ENCODE measurements at places on chromosomes 5 and 9.

DNA sequence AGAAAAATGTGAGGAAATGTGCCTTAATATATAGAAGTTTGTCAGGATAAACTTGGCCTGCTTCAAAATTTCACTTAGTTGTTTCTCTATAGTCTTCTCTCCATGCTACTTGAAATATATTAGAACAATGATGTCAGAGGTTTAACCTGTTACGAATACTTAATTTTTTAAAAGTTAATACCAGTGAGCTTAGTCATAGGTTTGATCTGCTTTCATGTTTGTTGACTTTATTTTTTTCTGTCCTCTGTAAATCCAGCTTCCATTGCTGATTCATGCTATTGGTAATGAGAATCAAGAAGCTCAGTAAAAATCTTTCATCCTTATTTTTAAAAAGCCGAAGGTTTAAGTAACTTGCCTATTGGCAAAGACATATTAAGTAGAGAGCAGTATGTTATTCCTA is 27.9 kb downstream of the BDP1 start:
- no peak for DNase-seq

GRCh38 chr5:60014331-60014730 is 120.8 kb upstream of the PDE4D start:
- no peak for DNase-seq

DNA sequence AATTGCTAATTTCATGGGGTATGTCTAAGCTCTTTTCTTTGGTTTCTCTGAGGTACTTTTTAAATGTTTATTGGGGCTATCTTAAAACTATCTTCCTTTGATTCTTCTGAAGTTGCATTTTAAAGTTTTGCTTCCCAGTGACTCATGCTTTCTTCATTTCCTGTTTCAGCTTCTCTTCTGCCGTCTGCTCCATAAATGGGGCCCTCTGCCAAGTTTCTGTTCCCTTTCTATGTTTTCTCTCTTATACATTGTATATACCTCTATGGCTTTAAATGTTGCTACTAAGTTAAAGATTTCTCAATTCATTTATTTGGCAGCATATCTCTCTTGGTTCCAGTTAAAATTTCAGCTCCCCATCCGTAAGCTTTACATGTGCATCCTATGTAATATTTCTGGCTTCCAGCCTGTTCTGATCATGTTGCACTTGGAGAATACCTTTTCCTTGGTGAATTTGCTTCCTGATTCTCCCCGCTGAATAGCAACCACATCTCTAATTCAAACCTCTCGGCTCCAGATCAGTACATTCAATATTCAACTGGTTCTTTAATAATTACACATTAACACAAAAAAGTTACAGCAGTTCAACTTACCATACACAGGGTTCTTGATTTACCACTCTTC is 125.3 kb downstream of the ST8SIA4 start:
- DNase-seq, result no peak

- DNase-seq, result no peak
Measured at GRCh38 chr9:126357074-126357473, 30.4 kb downstream of the MVB12B start.

DNA sequence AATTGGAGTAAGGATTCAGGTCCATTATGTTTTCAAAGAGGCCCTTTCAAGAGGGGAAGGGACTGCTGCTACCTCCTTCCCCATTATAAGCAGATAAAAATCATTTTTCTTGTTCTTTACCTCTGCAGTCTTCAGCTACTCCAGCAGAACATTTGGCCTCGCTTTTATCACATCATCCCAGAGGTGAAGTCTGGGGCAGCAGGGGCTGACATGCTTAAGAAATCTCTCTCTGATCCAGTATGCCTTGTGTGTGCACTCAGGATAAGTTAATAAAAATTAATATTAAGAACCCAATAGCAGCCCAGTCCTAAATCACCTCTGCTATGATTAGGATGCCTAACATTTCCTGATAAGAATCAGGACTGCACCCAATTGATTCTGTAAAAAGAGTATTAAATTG is 306.9 kb upstream of the NREP start:
- DNase-seq, result no peak

DNA sequence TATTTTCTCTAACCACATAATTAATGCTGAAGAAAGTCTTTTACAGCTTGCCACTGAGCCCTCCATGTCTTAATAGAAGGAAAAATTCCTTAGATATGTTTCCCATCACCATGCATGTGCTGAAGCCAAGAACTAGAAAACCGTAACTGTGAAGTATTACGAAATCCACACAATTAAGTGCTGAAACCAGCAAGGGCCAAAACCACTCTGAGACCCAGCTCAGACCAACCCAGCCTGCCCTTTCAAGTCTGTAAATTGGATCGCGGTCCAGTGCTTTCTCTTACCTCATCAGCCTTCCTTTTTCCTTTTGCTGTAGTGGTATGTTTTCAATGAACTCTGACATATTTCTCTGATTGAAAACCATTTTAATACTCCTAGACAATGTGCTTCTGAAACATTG is 26.3 kb downstream of the SEMA5A start:
- no peak for DNase-seq

- no peak for DNase-seq
Measured at GRCh38 chr5:9658706-9659105, 28.6 kb upstream of the TAS2R1 start.

DNA sequence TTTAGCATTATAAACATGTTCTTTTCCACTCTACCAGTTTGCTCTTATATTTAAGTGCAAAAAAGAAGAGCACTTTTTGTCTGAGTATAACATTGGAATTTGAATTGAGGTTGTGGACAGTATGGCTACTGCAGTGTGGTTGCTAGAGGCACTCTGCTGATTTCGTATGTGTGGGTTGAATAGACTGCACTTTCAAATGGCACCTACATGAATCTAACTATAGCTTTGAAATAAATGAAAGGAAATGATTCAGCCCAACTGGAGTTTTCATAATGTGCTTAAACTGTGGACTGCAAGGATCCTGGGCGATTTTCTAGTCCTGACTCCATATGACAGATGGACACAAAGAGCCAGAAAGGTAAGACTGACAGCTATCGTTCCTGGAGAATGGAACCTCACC is 657.6 kb upstream of the RIOK2 start:
- DNase-seq, result no peak

- DNase-seq, result no peak
Measured at GRCh38 chr5:159034083-159034824, 65.5 kb downstream of the EBF1 start.

DNA sequence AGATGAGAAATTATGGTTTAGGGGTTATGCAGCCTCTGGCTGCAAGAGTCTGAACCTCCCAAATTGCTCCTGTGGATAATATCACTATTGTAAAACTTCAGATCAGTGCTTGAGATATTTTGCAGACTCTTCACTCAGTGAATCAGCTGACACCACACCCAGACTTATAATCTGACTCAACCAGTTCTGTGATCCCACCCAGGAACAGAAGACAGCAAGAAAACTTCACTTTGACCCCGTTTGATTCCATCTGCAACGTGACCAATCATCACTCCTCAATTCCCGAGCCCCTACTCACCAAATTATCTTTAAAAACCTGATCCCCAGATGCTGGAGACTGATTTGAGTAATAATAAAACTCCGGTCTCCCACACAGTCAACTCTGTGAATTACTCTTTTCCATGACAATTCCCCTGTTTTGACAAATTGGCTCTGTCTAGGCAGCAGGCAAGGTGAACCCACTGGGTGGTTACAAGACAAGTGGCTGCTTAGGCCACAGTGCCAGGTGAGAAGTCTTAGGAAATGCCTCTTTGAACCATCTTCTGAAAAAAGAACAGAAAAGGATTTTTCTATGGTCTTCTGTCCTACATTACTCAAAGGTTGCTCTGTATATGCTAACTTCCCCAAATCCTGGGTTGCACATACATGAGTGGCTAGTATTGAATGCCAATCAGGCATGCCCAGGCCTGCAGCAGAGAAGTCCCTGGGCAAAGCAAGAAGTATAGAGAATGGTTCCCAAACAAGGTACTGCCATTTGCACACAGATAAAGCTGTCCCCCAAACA is 588.0 kb downstream of the PRELID2 start:
- DNase-seq, result no peak

DNA sequence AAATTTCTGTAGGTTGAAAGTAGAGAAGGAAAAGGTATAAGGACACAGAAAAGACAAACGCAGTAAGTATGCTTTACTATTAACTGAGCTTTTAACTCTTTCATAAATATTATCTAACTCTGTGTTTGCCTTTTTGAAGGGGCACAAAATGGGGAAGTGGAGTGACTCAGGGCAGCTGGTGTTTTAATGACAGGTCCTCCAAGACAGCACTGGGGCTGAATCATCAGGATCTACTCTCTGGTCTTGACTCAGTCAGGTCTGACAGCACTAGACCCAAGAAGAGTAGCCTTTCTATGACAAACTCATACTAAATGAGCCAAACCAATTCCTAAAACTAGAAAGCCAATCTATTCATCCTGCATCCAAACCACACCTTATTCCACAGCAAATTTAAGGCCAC is 102.2 kb downstream of the APTX start:
- no peak for DNase-seq

GRCh38 chr9:20811872-20812271 is 127.8 kb downstream of the FOCAD start:
- DNase-seq, result no peak

DNA sequence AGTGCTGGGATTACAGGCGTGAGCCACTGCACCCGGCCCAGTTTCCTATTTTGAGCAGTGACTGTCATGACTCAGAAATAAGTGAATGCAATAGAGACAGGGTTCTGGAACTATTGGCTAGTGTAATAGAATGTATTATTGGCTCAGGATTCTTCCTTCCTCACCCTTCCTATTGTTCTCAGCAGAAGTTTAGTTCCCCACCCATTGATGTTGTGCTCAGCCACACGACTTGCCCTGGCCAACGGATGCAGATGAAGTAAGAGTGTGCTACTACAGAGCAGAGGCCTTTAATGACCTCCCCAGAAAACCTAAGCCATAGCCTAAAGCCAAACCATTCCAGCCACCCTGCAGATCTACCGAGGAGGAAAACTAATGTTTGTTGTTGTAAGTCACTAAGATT is 287.9 kb downstream of the AGTPBP1 start:
- DNase-seq, result no peak

DNA sequence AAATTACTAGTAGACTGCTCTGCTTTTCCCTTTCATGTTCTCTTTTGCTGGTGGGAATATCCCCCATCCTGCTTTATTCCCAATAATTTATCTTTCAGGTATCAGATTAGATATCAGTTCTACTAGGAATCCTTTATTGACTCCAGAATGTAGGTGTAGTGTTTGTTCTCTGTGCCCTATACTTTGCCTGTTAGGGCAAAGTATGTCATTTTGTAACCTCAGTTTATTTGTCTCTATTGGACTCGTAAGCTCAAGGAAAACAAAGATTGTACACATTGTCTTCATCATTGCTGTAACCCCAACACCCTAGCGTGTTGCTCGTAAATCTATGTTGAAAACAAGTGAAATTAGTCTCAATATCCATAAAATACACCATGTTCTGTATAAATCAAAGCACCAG is 190.5 kb downstream of the COMMD10 start:
- DNase-seq, result no peak

GRCh38 chr5:11302663-11303062 is 541.6 kb upstream of the DAP start:
- DNase-seq, result no peak

DNA sequence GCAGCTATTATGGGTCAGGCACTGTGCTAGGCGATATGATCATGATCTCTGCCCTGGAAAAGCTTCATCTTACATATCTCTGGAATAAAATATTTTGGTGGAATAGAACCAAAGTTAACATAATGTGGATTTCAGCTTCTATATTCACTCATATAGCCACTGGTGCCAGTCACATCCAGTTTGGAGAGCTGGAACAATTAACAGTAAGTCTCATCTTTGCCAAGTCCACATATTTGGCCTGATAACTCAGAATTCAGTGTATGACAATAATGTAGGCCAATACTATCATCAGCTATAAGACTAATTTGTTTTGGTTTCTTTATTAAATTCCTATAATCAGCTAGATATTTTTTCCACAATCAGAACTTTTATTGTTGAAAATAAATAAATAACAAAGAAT is 5.9 kb upstream of the FAM13B start:
- DNase-seq, result no peak

GRCh38 chr5:87340716-87341115 is 72.0 kb downstream of the CCNH start:
- no peak for DNase-seq

DNA sequence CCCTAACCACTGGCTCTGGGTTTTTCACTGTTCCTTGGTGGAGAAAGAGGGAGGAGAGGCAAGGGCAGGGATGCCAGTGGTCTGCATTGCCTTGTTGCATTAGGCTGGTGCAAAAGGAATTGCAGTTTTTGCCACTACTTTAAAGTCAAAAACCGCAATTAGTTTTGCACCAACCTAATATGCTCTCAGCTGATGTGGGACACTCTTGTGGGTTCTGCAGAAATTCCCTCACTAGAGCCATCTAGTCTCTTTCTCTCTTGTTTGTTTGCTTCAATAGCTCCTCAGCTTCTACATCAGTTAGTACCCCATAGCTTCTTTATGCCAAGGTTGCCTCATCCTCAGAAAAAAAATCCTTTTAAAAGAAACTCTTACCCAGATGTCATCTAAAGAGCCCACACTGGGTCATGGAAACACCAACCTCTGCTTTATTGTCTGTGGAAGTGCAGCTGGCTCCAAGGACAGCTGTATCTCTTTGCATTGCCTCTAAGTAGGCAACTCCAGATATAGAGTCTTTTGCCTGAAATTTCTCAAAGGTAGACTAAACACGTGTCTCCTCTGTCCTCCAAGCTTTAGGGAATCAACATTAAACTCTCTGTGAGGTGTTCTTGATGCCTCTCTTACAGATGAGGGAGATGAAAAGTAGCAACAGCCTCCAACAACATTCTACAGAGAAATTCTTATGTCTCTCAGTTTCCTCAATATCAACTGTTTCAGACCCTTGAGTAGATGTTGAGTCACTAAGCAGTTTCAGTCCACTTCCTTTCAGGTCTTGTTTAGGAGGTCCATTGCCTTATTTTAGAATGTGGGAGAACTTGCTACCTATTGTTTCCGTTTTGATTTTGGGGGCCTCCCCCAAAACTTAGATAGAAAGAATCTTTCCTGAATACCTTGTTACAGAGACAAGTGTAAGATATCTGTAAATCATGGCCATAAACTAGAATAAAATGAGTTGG is 84.9 kb upstream of the MEF2C start:
- no peak for DNase-seq

DNA sequence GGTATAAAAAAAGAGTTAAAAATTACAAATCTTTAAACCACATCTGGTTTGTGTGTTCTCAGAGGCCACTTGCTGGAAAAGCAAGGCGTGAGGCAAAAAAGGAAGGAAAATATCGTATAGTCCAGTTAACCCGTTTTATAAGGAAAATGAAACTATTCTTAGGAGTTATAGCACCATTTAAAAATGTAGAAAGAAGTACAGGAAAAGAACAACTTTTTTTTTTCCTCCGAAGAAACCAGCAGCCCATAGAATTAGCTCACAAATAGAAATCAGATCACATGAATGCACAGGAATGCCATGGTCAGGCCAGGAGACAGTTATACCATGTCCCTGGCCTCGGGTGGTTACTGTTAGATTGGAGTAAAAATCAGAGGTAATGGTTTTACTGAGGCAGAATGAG is 241.6 kb downstream of the FBXL7 start:
- no peak for DNase-seq
